ENCODE measurements at places on chromosomes 4 and X. TPM values are rescaled to one million over a fixed set of nuclear protein-coding genes. Genes with fewer than 3 reads are reported as not detected.

The CITED1 gene
- 2.3 TPM for total RNA-seq

The C4orf50 gene
- total RNA-seq = not detected

The CFP gene
- 0.53 TPM for total RNA-seq

The PNMA5 gene
- not detected for total RNA-seq

The HMX1 gene
- total RNA-seq = 0.10 TPM

The SPATA4 gene
- 0.24 TPM for total RNA-seq

The SOX3 gene
- not detected for total RNA-seq

The CXCL11 gene
- total RNA-seq = 0.20 TPM

The HSFX1 gene
- total RNA-seq = 0.37 TPM

The ODAPH gene
- not detected for total RNA-seq

The TMEM144 gene
- 3.7 TPM for total RNA-seq

The GPC3 gene
- not detected for total RNA-seq

The PABPC1L2B gene
- not detected for total RNA-seq

The MTM1 gene
- 5.3 TPM for total RNA-seq

The CFAP299 gene
- not detected for total RNA-seq

The MAGEA6 gene
- 13.1 TPM for total RNA-seq

The SPIN2A gene
- 0.12 TPM for total RNA-seq

The SLC9B1 gene
- total RNA-seq = not detected

The HMGN5 gene
- 2.1 TPM for total RNA-seq

The MAGEB1 gene
- total RNA-seq = not detected

The MAGEA2B gene
- total RNA-seq = not detected

The ZNF711 gene
- total RNA-seq = 0.76 TPM

The NAAA gene
- 24.6 TPM for total RNA-seq

The VCX2 gene
- total RNA-seq = not detected

The GSPT2 gene
- 8.8 TPM for total RNA-seq

The STAP1 gene
- not detected for total RNA-seq

The MAD2L1 gene
- 45.9 TPM for total RNA-seq

The SLC25A31 gene
- total RNA-seq = not detected

The PDZD11 gene
- total RNA-seq = 91.0 TPM

The SLC10A4 gene
- 4.4 TPM for total RNA-seq

The PDE6B gene
- not detected for total RNA-seq

The TMPRSS11D gene
- total RNA-seq = not detected

The SPANXC gene
- not detected for total RNA-seq

The RRH gene
- total RNA-seq = 0.14 TPM

The BEX5 gene
- not detected for total RNA-seq

The CD99 gene
- 346 TPM for total RNA-seq

The MGAT4D gene
- total RNA-seq = not detected

The EMCN gene
- total RNA-seq = not detected

The GPR143 gene
- total RNA-seq = 0.21 TPM

The ERVMER34-1 gene
- 0.71 TPM for total RNA-seq

The SSX1 gene
- not detected for total RNA-seq

The GPRIN3 gene
- total RNA-seq = 1.6 TPM

The STPG2 gene
- not detected for total RNA-seq

The FAM114A1 gene
- total RNA-seq = 21.6 TPM

The MBNL3 gene
- total RNA-seq = 0.07 TPM

The FOXR2 gene
- not detected for total RNA-seq

The HPSE gene
- 1.3 TPM for total RNA-seq

The BMPR1B gene
- 4.3 TPM for total RNA-seq

The NCAPG gene
- total RNA-seq = 22.0 TPM

The TREX2 gene
- 1.4 TPM for total RNA-seq

The RNF150 gene
- total RNA-seq = 0.26 TPM

All from A549 treated with AZD2906 at 1 μM for 4 hours (cell line).